NCI-H2081 treated with DMSO at 0.1 percent for 48 hours (cell line): ENCODE measurements at places on chromosomes 6 and 20.

GRCh38 chr20:50278377-50278683 is 87.7 kb downstream of the CEBPB start:
- no peak for DNase-seq

DNA sequence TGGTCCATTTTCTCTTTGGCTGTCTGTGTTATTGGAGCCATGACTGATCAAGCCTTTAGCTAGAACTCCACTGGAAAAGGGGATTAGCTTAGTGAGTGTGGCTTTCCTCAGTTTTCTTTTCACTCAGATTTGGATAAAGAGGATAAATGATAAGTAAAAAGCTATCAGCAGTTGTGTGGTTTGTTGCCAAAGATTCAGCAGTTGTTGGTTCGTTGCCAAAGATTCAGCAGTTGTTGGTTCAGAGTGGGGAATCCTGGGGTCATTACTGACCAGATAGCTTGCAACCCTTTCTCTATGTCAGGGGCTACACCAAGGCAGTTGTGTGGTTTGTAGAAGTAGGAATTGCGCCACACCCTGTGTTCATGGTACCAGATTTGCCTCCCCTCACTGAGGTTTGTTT is 107.7 kb upstream of the SCP2D1 start:
- DNase-seq = no peak

DNA sequence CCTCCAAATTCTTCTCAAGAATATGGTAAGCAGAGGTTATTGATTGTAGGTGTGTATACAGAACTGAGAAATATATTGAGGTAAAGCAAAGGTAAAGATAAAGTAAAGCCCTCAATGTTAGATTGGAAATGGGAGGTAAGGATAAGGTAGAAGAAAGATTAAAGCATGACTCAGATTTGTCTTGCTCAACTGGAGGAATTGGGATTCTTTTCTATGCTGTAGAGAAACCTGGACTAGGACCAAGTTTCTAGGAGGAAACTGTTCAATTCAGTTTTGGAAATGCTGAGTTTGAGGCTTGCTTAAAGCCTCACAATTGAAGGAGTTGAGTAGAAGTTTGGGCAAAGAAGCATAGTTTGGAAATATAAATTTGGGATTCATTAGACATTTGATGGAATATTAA is 634.0 kb upstream of the PTCHD4 start:
- no peak for DNase-seq

DNA sequence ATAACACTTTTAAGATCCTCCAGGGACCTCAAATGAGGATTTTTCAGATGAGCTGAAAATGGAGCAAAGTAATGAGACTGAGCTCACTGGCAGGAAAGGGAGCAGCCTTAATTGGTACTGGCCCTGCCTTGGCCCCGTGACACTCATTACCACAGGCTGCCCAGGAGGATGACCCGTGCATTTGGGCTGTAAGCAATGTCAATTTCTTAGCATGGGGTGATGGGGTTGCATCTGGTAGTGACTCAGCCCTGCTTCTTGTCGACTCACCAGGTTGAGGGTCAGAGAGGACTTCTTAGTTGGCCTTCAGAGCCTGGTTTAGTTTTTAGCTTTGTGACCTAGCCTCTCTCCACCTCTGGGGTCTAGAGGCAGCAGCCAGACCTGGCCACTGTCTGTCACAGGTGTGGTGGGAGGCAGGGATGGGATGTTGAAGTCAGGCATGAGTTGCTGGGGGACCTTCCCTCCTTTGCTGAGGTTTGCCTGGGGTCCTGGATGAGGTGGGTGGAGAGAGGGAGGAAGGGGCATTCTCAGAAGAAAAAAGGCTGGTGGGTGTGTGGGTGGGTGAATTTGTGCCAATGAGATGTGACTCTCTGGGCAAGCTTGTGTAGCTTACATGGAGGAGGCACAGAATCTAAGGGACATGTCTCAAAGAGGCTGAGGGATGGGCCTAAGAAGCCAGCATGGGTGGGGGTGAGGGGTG is 25.9 kb upstream of the EPB41L1 start:
- no peak for DNase-seq

DNA sequence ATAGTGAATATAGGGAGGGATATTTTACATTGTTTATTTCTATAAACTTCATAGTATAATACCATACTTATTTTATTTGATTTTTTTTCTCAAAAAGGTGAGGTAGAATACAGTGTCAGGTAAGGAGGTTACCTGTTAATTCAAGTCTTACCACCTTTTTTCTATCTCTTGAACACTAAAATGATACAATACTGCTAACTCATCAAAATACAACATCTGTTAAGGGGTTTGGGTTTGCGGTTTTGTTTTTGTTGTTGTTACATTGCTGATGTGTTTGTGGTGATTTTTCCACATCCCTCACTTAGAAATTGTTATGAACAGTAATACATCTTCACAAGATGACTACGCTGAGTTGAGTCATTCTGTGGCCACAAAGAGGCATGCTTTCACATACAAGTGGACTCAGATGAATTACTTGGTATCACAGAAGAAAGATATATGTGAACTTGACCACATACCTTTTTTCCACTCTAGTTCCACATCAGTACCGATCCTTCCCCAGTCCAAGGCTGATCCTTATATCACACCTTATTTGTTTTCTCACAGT is 139.4 kb upstream of the ID4 start:
- no peak for DNase-seq
